ENCODE measurements at places on chromosomes 6 and 20. TPM values are rescaled to one million over a fixed set of nuclear protein-coding genes. Genes with fewer than 3 reads are reported as not detected.

PPP1R3G gene
- 2.6 TPM for total RNA-seq

DNAH8 gene
- total RNA-seq: 0.05 TPM

SLC22A23 gene
- 10.9 TPM for total RNA-seq

COL20A1 gene
- total RNA-seq: 0.21 TPM

HAO1 gene
- total RNA-seq: not detected

CLVS2 gene
- not detected for total RNA-seq

ADGB gene
- not detected for total RNA-seq

JAG1 gene
- total RNA-seq: 510 TPM

PABPC1L gene
- 31.4 TPM for total RNA-seq

CD93 gene
- total RNA-seq: 3.7 TPM

SLC13A3 gene
- 2.8 TPM for total RNA-seq

GRCh38 chr6:93571346-93571745 is 152.0 kb upstream of the EPHA7 start:
- no peak for DNase-seq

- DNase-seq: no peak
Observed at GRCh38 chr6:169689287-169689686, 12.5 kb downstream of the WDR27 start.

DNA sequence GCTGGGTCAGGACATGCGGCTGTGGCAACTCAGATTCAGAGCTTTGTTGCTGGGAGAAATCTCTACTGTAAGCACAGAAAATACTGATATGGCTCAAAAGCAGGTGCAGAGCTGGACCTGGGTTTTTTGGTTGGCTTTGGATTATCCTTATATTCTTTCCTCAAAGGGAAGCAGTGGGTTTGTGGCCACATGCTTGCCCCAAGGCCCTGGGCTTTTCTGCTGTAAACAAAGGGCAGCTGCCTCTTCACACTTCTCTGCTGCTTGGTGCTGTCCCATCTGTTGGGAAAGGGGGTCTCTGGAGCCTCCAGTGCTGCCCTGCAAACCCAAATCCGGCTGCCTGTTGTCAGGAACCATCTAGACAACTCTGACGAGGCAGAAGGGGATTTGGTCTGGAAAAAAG is 52.4 kb downstream of the ANKRD6 start:
- no peak for DNase-seq

- DNase-seq: no peak
Observed at GRCh38 chr6:47483516-47483852, 5.9 kb downstream of the CD2AP start.

DNA sequence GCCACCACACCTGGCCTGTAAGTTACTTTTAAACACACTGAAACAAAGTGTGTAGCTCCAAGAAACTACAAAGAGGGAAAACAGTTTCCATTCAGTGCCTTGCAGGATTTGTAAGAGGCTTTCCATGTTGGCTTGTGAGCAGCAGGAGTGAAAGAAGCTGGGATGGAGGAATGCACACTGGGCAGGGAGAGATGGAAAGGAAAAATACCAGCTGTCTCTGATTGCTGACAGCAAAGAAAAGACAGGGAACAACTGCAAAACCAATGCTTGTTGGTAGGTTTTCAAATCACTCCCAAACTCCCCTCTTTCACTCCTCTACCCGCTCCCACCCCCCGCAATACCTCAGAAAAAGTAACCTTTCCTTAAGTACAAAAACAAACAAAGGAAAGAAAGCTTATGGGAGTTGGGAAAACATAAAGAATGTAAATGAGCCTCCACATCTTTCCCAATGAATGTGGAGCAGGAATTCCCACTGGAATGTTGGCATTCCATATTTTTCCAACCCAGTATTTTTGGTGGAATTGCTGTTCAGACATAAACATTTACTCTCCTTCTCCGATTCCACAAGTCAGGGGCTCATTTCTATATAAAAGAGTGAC is 166.1 kb downstream of the THBS2 start:
- DNase-seq: no peak

DNA sequence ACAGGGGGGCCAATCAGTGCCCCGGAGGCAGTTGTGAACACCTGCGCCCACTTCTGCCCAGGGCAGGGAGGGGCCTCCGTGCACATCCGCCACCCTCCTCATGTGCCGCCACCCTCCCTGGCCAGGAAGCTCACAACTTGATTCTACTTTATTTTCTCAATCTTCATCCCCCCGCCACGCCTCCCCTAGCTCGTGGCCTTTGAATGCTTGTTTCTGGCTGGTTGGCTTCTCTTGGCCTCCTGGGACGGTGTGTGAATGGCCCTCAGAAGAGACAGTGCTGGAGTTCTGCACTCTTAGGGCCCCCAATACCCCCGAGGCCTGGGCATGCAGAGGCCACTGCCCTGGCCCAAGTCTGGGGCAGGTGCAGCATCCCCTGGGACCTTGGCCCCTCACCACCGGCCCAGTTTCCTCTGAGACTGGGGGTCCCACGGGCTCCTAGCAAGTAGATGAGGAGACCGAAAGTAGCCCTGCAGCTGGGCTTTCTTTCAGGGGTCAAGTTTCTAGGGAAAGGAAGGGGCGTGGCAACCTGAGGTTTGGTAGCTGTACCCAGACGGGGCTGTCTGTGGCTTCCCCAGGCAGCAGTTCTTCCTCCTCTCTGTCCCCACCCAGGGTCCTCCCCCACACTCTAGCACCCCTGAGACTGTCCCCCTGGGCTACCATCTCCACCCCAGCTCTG is 1.3 kb downstream of the RGS19 start:
- DNase-seq: no peak

DNA sequence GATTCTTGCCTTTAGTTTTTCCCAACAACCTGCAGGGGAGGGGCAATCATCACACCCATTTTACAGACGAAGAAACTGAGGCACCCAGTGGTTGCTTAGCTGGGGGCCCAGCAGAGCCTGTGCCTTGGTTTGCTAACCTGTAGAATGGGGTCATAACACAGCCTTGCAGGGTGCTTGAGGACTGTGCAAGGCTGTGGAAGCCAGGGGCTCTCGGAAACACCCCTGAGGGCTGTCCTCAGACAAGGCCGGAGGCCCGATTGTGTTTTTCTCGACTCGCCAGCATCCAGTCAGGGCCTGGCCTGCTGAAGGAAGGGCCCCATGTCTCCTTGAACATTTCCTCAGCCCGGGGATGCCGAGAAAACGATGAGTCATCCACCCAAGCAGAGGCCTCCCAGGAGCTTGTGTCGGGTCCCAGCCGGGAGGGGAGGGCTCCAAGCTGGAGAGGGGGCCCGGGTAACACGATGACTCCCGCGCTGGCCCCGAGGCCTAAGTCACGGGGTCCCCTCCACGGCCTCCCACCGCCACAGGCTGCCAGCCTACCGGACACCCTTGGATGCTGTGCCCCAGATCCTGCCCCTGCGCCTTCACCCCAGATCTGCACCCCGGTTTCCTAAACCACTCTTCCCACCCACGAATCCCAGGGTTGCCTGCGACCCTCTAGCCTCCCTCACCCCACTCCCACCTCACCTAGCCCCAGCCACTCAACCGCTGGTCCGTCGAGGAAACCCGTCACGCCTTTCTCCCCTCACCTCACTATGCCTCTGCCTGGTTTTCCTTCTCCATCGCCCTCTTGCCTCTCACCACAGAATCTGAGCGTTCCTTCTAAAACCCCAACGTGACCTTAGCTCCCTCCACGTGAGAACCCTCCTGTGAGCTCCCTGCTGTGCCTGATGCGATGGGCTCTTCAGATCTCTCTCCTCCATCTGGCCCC is 10.6 kb downstream of the NOL4L start:
- DNase-seq: peak; percentile 90

DNA sequence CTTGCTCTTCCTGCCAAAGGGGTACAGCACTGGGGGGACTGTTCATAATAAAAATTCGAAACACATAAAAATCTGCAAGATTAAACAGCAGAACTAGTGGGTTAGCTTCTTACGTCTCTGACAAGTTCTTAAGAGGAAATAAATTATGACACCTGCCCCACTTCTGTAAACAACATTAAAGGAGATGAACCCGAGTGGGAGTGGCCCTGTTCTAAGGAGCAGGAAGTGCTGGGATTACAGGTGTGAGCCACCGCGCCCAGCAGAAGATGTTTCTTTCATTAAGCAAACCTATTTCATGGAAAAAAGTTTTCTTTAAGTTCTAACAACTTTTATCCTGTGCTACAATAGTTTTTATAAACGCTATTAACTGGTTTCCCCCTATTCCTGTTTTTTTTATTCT is 24.6 kb downstream of the USP45 start:
- DNase-seq: no peak

DNA sequence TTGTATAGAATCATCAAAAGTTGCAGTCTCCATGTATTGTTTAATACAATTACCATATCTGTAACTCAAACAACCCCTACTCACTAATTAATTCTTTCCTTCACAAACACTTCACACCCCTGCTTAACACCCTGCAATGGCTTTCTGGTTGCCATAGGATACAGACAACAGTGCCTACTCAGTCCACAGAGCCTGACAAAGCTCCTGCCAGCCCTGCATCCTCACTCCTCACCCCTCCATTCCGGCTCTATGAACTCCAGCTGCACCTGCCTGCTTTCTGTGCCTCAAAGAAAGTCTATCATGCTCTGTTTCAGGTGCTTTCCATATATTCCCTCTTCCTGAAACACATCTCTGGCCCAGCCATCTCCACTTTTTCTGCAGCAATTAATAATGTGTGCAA is 253.4 kb downstream of the HACE1 start:
- no peak for DNase-seq

GRCh38 chr20:48742233-48742632 is 85.6 kb downstream of the PREX1 start:
- DNase-seq: no peak

- no peak for DNase-seq
Observed at GRCh38 chr6:158168040-158168289, at the start of gene SERAC1. TSS of gene SERAC1 (minus strand) at chr6:158168262. CDS start at chr6:158158363, 9,899 bp downstream.

- DNase-seq: no peak
Observed at GRCh38 chr20:43821795-43822194, 92.9 kb upstream of the TOX2 start.

GRCh38 chr20:848193-848592 is 14.7 kb downstream of the FAM110A start:
- DNase-seq: no peak

DNA sequence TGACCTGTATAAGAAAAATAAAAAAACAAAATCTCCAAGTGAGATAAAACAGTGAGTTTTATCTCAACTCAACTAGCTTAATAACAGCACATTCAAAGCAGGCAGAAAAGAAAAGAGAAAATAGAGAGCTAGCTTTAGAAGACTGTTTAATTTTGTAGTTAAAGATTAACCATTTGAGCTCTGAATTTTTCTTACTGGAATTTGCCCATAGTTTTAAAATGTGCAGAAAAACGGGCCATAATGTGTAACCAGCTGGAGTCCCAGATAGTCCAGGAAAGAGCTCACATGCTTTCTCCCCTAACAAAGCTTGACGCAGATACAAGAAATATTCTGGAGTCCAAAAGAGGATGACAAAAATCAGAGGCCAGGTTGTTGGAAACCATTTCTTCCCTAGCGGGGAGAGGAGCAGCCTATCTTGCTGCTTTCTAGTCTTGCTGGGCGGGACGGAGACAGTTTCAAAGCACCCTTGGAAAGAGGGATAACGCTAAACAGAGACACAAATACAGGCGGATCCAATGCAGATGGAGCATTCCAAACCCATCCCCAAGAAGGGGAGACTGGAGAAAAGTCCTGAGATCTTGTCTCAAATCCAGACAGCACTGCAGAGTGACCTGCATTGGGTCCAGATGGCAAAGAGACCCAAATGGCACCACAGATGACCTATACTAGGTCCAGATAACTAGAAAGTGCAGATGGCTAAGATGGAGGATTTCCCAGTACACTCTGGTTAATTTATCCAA is 16.1 kb downstream of the TTK start:
- no peak for DNase-seq

GRCh38 chr20:58511364-58511763 is 3.8 kb downstream of the APCDD1L start:
- no peak for DNase-seq

DNA sequence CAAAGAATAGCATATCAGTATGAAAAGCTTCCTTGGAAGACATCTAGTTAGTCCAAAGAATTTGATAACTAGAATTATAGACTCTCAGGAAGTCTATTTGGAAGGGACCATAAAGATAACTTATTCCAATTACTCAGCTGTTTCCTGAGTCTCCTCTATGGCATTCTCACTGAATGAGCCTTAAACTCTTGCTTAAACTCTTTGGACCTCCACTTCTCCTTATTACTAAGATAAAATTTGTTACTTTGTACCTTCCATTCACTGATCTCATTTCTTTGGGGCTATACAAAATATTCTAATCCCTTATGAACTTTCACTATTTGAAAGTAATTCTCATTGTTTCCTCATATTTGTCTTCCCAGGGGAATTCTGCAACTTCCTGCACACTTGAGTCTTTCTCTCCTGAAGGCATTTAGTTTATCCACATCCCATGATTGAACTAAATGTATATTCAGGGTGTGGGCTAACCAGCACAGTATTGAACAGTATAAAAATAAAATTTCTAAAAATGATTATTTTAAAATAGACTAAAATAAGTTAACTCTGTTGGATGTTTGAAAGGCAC is 67.1 kb upstream of the NOTCH4 start:
- no peak for DNase-seq

DNA sequence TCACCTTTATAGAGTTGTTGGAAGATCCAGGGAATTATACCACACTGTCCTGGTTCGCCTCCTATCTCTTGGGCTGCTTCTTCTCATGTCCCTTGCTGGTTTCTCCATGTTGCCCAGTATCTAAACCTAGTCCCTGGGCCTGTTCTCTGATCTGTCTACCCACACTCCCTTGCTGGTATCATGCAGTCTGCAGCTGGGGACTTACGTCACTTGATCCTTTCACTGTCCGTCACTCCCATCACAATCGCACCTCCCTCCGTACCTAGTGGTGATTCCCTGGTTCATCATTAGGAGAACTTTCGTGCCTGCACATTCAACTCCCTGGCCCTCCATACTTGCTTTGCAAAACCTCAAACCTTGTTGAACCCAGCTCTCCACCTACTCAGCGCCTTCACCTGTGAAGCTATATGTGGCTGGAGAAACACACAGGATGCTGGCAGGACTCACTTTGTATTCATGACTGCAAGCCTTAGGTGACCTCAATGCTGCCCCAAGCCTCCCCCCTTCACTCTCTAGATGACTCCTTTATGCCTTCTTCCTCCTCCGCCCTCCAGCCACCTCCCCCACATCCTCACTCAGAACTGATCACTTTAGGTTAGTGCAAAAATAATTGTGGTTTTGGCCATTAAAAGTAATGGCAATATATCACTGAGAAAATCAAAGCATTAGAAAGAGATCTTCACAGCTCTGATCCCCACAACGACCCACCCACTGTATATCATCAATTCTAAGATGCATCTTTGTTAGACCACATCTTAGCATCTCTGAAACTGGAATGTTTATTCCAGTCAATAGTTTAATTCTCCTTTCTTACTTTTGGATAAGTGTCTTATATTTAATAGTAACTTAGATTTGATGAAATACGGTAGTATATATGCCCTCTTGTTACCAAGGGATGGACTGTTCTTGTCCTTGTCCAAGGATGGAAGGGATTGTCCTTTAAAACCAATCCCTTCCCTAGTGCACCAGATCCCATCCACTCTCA is 26.4 kb downstream of the GDAP1L1 start:
- DNase-seq: no peak

GRCh38 chr6:90136837-90137568 is 159.6 kb downstream of the BACH2 start:
- DNase-seq: no peak

- DNase-seq: no peak
Observed at GRCh38 chr6:3349388-3350251, 90.9 kb downstream of the PSMG4 start.

GRCh38 chr6:84768442-84769174 is 4.2 kb upstream of the TBX18 start:
- no peak for DNase-seq

Measured in chondrocyte (in vitro differentiated cells).